ENCODE measurements at places on chromosomes 6 and 20. TPM values are rescaled to one million over a fixed set of nuclear protein-coding genes. Genes with fewer than 3 reads are reported as not detected.

Gene SYNGAP1
- 4.4 TPM for polyA plus RNA-seq

Gene MOG
- not detected for polyA plus RNA-seq

Gene TTLL9
- polyA plus RNA-seq, result not detected

Gene MUC21
- polyA plus RNA-seq, result 0.20 TPM

Gene CTNNBL1
- polyA plus RNA-seq, result 71.2 TPM
